Small intestine (tissue), 16 donors: ENCODE measurements at places on chromosomes 7 and 10. TPM values are rescaled to one million over a fixed set of nuclear protein-coding genes. Genes with fewer than 3 reads are reported as not detected.

GRCh38 chr10:24289235-24289634 is 80.3 kb downstream of the KIAA1217 start:
- no peak for DNase-seq

- no peak for DNase-seq
Measured at GRCh38 chr10:75105576-75106197, 5.8 kb upstream of the SAMD8 start.

DNA sequence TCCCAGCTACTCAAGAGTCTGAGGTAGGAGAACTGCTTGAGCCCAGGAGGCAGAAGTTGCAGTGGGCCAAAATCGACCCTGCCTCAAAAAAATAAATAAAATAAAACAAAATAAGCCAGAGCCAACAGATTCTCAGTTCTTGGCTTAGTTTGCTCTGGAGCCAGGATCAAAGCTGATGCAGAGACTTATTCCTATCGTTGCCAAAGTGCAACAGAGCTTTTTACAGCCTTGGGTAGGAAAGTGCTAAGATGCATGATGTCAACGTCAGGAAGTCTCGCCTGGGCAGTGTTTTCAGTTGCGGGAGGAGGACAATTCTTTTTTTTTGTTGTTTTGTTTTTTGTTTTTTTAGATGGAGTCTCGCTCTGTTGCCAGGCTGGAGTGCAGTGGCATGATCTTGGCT is 43.8 kb upstream of the CYTH3 start:
- no peak for DNase-seq

DNA sequence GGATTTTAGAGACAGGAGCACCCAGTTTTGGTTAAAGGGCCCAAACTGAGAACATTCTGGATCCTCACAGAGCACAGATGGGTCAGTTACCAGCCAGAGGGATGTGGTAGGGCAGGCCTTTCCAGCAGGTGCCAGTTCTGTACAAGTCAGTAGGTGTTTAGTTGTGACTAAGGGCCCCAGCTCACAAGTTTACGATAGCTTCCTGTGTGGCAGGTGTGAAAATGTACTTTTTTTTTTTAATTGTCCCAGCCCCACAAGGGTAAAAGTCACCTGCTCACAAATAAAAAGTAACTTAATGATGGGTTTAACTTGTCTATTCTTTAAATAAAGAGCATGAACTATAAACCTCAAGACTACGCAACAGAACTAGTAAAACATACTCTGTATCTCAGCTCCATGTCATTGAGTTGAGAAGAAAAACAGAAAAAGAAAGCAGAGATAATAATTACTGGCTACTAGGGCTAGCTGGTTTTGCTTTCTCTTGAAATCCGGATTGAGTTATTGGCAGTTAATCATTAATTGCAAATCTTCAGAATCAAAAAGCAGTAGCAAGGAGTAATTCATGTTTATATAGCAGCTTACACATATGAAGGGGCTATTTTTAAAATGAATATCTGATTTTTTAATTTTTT is 15.4 kb downstream of the NFE2L3 start:
- DNase-seq: peak; percentile 73

DNA sequence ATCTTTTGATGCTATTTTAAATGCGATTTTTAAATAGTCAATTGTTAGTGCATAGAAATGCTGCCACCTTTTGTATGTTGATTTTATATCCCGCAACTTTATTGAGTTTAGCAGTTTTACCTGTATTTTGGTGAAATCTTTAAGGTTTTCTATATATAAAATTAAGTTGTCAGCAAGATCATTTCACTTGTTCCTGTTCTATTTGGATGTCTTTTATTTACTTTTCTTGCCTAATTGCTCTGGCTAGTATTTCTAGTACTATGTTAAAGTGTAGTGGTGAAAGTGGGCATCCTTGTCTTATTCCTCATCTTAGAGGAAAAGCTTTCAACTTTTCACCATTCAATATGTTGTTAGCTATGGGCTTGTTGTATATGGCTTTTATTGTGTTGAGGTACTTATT is 813.3 kb upstream of the CELF2 start:
- DNase-seq: no peak

TRIM73 gene
- polyA plus RNA-seq: 4.6 TPM

DNA sequence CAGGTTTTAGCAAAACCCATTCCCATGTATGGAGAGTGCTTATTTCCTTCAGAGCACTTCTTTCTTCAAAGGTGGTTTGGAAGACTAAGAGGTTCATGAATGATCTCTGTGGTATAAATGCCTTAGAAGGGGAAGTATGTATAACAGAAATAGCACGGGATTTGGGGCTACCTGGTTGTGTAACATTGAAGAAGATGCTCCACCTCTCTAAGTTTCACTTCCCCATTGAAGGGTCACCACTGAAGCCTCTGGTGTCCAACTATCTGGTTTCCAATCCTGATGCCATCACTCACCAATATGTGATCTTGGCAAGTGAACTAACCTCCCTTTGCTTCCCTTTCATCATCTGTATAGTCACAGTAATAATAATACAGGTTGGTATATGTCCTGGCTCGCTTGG is 37.2 kb downstream of the CYCS start:
- no peak for DNase-seq

PCDH15 gene
- not detected for polyA plus RNA-seq

GRCh38 chr10:121921238-121921931 is 6.4 kb downstream of the ATE1 start:
- no peak for DNase-seq

SLC39A12 gene
- not detected for polyA plus RNA-seq

PLEKHS1 gene
- 39.2 TPM for polyA plus RNA-seq

- DNase-seq: no peak
Measured at GRCh38 chr7:5225616-5226290, 35.7 kb downstream of the WIPI2 start.

GRCh38 chr10:3533296-3533695 is 251.7 kb downstream of the KLF6 start:
- DNase-seq: no peak

CFAP43 gene
- 7.2 TPM for polyA plus RNA-seq

MKI67 gene
- polyA plus RNA-seq: 1.4 TPM

DNA sequence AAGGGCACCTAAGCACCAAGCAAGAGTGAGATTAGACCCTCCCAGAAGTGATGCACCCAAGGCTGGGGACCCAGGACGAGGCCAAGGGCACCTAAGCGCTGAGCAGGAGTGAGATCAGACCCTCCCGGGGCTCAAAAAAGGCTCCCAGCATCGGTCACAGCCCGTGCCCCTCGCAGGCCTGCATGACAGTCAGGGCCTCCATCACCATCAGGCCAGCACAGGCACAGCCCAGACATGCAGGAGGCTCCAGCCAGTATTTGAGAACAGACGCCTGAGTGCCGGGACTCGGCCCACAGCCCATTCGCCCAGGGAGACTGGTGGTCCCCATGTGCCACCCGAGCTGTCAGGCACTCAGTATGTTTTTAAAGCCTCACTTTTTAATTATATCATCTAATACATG is 595.9 kb downstream of the PTPRN2 start:
- no peak for DNase-seq

ZC3HAV1L gene
- polyA plus RNA-seq: 1.7 TPM

DNA sequence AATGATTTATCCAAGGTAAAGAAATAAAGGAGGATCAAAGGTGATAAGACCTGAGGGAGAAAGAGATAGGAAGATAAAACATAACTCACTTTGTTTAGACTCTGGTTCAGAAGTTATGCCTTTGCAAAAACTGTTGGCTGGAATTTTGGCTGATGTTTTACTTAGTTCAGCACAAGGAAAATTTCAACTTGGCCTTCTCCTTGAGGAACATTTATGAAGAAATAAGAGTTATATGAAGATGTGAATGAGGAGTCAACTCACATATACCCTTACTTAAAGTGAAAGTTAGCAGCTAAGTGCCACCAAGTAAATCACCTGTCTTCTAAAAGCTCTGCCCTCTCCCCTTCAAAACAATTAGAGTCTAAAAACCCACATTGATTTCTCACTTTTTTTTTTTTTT is 39.7 kb upstream of the COL1A2 start:
- DNase-seq: no peak

- no peak for DNase-seq
Measured at GRCh38 chr10:103550229-103550628, 56.7 kb downstream of the NEURL1 start.

GRCh38 chr7:74083928-74084721 is 521 bp downstream of the LIMK1 start:
- peak; percentile 56 for DNase-seq

GRCh38 chr7:123633553-123633952 is 22.1 kb upstream of the LMOD2 start:
- DNase-seq: no peak

- DNase-seq: peak; percentile 20
Measured at GRCh38 chr7:657565-658119, 68.9 kb upstream of the DNAAF5 start.
